ENCODE measurements at places on chromosomes 7 and 10.
A peak's percentile ranks its signal among the peaks of the same experiment; 100 is the strongest.

GRCh38 chr7:133778472-133778871 is 348.7 kb upstream of the LRGUK start:
- DNase-seq = no peak

GRCh38 chr10:100873827-100874326 is 38.9 kb upstream of the SLF2 start:
- no peak for DNase-seq

DNA sequence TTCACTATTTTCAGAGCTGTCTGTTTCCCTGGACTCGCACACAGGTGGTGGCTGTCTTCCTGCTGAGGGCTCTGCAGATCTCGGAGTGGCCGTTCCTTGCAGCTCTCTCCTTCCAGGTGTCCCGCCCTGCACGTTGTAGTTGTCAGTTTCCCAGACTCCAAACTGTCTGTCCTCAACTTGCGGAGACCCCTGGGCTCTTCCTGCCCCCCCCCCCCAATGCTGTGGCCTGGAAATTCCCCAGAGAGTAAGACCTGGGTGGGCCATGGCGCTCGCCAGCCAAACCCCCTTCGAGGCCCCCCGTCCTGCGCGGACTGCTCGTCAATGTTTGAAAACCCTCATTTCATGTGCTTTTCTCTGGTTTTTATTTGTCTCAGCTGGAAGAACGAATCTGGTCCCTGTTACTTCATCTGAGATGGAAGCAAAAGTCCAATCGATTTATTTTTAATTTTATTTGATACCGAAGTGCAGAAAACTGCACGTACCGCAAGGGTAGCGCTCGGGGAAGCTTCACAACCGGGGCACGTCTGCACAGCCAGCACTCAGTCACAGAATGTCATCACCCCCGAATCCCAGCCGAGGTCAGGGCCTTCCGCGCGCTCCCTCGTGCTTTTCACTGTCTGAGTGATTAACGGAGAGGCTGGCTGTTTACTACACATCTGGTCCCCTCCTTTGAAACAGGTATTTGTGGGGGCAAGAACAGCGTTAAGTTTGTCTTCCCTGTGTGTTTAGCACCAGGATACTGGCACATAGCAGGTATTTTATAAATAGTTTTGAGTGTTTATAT is 46.4 kb upstream of the NKX6-2 start:
- DNase-seq = no peak

DNA sequence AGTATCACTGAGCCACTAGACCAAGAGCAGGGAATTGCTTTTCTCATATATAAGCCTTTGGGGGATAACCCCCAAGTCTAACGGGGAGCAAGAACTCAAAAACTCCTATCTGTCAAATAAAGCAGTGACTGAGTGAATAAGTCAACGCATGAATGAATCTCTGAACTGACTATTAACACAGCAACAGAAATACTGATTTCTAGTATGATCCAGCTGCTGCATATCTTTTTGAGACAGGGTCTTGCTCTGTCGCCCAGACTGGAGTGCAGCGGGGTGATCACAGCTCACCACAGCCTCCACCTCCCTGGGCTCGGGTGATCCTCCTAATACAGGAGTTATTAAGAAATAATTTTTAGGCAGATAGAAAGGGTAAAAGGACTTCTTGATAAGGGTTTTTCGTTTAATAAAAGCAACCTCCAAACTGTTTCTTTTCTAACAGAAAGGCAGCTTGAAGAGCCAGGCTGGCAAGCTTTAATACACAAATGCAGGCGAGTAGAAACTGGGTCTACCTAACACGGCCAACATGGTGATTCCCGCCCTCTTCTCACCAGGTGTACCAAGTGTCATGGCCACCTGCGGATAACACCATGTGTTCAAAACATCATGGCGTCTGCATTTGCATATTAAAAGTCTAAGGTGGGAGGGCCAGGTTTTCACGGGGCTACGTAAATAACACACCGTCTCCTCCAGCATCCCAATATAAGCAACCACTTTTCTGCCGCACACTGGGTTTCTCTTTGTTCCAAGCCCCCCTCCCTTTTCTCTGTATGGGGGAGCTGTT is 631.9 kb downstream of the PARD3 start:
- DNase-seq = no peak

DNA sequence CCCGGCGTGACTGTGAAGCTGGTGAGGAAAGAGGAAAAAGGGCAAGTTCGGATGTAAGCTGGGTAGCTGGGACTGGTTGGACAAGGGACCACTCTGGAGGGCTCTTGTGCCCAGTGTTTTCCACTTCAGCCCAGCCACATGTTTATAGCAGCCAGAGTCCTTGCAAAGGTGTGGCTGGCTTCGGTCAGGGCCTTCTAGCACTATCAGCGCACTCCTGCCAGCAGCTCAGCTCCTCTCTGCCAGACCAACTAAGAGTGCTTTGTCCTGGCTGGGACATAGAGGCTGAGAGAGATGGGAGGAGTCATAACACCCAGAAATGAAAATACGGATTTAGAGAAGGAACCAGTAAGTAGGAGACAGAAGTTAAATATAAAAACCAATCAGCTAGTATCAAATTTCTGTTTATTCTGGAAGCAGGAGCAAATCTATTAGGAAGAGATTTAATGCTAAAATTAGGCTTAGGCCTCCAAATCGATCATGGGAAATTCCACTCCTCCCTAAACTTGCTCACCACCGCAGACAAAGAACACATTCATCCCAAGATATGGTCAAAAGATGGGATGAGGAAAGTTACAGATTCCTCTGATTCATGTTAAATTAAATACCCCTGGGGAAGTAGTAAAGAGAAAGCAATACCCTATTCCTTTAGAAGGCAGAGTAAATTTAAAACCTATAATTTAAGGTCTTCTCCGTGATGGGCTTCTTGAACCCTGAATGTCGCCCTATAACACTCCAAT is 135.0 kb downstream of the RALA start:
- DNase-seq = no peak

DNA sequence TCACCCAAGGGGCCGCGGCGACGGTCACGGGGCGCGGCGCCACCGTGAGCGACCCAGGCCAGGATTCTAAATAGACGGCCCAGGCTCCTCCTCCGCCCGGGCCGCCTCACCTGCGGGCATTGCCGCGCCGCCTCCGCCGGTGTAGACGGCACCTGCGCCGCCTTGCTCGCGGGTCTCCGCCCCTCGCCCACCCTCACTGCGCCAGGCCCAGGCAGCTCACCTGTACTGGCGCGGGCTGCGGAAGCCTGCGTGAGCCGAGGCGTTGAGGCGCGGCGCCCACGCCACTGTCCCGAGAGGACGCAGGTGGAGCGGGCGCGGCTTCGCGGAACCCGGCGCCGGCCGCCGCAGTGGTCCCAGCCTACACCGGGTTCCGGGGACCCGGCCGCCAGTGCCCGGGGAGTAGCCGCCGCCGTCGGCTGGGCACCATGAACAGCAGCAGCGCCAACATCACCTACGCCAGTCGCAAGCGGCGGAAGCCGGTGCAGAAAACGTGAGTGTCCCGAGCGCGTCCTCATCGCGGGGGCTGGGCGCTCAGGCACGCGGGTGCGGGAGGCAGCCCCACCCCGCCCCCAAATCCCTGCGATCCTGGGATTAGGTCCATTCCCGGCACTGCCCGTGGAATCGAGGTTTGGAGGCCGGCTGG is 509 bp downstream of the AHR start:
- peak; percentile 58 for DNase-seq
